Effector memory CD8-positive, alpha-beta T cell (primary cell): ENCODE measurements at places on chromosomes 5 and 9.

GRCh38 chr5:66828548-66829357, 232.6 kb downstream of the MAST4 start:
- peak; percentile 19 for DNase-seq

DNA sequence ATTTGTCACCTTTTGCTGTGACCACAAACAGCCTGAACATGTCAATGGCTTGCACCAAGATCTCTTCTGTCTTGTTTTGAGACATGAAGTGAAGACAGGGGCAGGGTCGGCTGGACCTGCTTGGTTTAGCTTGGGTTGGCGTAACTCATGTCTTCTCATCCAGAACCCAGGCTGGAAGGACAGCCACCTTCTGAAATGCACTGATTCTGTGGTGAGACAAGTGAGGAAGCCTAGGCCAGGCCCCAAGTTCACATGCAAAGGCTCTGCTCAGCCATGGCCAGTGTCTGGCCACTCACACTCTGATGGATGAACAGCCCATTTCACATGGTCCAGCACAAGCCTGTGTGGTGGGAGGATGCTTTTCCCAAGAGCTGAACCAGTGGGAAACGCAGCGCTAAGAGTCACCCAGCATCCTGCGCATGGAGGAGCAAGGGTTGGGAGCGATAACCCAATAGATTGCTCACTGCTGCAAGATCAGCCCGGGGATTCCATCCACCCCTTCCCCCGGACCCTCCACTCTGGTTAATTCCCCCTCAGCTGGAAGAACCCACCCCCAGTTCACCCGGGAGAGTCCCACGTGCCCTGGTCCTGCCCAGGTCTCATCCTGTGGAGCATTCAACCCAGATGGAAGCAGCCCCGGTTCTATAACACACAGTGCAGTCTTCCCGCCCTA, 16.2 kb upstream of the MED10 start:
- no peak for DNase-seq

DNA sequence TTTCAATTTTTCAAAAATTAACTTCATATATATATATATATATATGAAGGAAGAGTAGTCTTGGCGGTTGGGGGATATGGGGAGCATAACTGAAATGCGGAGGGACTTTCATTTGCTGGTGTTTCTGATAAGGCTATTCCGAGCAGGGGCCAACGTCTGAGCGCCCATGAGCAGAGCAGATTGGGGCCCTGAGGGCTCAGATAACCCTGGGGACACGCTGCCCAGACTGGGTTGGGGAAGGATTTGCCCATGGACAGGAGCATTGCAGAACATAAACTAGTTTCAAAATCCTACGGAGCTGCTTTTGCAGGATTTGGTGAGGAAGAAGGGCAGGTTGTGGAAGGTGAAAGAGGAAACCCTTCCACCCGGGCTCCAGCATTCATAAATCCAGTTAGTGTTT, 240.2 kb downstream of the IRX1 start:
- no peak for DNase-seq

- DNase-seq: no peak
Observed at GRCh38 chr5:148734518-148734917, 80.2 kb upstream of the HTR4 start.

DNA sequence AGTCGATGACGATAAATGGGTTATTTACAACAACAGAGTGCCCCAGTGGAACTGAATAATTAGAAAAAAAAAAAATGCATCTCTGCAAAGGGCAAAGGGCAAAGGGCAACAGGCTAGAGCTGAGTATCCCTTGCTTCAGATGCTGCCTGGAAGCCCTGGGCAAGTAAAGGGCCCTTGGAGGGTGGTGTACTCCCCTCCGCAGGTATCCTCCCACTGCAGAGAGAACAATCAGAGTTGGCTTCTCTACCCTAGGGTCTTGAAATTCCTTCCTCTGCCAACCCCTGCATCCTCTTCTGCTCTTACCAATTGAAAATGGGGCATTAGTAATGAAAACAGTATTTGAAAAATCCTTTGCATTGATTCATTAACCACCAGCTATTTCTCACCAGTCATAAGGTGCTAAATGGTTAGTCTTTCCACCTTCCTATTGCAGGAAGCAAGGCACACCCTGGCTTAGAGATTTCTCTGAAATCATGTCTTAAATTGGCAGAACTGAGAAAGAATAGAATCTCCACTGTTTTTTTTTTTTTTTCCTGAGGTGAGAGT, 122.6 kb downstream of the SEMA6A start:
- no peak for DNase-seq

- DNase-seq: no peak
Observed at GRCh38 chr5:40447438-40447837, 232.3 kb upstream of the PTGER4 start.

GRCh38 chr9:108290839-108291585, 564.8 kb downstream of the ACTL7B start:
- DNase-seq: no peak
